Activated CD4-positive, alpha-beta memory T cell treated with anti-CD3 and anti-CD28 coated beads for 36 hours (primary cell): ENCODE measurements at places on chromosomes 3 and 15. TPM values are rescaled to one million over a fixed set of nuclear protein-coding genes. Genes with fewer than 3 reads are reported as not detected.

The NCBP2 gene
- total RNA-seq = 83.0 TPM

The GRIP2 gene
- not detected for total RNA-seq

The SLC30A4 gene
- 2.0 TPM for total RNA-seq

The GPX1 gene
- total RNA-seq = 177 TPM

GRCh38 chr15:33442449-33442848, 131.7 kb downstream of the RYR3 start:
- DNase-seq = no peak

GRCh38 chr3:40843851-40844548, 319.2 kb downstream of the ZNF621 start:
- no peak for DNase-seq

- no peak for DNase-seq
Observed at GRCh38 chr15:100671124-100671680, 68.8 kb downstream of the ASB7 start.

DNA sequence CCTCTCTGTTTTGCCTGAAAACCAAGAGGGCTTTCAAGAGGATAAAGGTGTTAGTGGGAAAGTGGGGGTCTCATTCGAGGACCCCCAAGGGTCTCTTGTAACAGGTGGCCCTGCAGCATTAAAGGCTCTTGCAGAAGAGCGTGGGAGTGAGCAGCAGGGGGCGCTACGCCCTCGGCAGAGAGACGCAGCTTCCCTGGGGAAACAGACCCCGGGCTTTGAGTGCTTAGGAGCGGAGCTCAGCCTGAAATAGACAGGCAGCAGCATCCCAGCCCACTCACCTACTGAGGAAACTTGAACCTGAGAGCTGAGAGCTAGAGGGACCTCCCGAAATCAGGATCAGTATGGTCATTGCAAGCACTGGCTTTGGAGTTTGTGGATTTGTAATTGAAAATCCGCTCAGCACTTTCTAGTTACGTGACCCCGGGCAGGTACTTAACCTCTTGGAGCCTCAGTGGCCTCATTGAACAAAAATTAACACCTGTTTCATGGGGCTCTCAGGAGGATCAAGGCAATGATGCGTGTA, 25.7 kb downstream of the RPLP1 start:
- DNase-seq = peak; percentile 56

DNA sequence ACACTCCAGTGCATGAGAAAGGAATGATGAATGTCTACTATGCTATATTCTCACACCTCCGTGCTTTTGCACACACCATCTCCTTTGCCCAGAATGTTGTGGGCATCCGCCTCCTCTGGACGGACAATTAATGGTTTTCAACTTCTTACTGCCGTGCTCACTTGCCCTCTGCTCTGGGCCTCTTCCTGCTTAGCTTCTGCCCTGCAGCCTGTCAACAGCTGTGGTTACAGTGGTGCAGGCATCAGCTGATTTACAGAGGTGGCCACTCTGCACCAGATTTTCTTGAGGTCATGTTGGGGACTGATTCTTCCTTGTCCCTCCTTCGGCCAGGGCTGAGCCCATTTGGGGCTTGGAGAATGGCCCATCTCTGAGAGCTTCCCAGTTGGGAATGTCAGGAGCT, 56.5 kb upstream of the TMEM115 start:
- no peak for DNase-seq

GRCh38 chr3:98326945-98327344, 26.7 kb upstream of the OR5K4 start:
- peak; percentile 43 for DNase-seq

GRCh38 chr3:5017925-5018531, 38.8 kb downstream of the BHLHE40 start:
- no peak for DNase-seq

- no peak for DNase-seq
Observed at GRCh38 chr15:69845159-69845558, 252.6 kb downstream of the TLE3 start.

DNA sequence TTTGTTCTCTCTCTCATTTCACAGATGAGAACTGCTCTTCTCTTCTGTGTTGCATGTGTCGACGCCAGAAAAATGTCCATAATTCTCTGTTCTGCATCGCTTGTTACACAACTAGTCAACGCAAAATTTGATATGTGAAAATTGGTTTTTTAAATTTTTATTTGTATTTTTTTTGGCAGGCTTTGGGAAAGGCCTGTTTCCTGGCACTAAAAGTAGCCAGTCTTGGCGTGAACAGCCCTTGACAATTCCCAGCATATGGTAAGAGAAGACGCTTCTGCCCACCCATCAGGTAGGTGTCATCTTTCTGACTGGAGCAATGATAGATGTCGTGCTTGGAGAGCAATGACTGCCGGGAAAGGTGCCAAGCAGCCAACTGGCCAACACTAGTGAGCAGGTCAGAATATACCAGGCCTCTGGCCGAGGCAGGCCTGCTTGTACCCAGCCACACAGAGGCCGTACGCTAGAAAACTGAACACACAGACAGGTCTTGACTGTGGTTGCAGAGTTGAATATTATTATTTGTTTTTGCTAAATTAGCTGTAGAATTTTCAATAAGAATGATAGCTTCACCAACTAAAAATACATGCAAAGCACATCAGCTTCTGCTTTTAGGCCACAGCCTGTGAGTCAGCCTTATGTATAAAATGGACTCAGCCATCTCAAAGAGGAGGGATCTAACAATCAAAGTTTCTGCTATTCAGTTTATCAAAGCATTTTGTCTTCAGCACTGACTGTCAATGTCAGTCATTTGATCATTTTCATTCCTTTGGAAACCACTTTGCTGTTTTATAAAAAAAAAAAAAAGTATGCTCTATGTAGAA, 837.5 kb downstream of the MCTP2 start:
- DNase-seq = no peak

- DNase-seq = no peak
Observed at GRCh38 chr15:65071381-65071811, 3.6 kb upstream of the RASL12 start.

DNA sequence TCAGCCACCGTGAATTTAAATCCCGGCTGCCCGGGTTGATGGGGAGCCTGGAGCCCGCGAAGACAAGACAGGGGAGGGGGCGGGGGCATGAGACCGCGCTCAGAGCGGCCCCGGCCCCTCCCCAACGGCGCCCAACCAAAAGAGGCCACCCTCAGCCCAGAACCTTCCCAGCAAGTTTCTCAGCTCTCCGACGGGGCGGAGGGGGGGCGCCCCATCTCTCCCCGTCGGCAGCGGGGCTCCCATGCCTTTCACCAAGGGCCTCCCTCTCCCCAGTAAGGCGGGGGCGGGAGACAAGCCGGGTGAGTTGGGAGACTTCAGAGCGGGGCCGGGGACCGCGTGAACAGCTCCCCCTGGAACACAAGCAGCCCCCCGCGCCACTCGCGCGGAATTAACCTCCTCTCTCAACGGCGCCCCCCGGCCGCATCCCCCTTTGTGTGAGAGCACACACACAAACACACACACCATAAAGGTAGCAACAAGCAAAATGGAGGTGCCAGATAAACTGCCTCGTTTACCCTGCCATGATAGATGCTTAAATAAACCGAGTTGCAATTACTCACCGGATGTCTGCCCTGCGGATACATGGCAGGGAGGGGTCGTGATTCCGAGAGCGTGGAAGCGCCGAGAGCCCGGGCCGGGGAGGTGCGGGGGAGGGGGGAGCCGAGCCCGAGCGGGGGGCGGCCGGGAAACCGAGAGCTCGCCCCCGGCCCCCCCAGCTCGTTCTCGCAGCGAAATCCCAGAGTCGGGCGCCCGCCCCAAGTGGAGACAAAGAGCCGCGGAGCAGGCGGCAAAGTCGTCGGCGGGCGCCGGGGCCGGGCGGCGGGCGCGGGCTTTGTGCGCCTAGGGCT, 1.3 kb downstream of the TLE3 start:
- peak; percentile 73 for DNase-seq
